ENCODE measurements at places on chromosomes 7 and 10. TPM values are rescaled to one million over a fixed set of nuclear protein-coding genes. Genes with fewer than 3 reads are reported as not detected.

GRCh38 chr10:44857363-44858016 lies 53.6 kb upstream of the TMEM72 start:
- no peaks in the 10 kb centered on the region for H3K36me3 ChIP-seq
- DNase-seq: peak; percentile 57
- no peak overlapping the region for H3K27ac ChIP-seq
- H3K4me1 ChIP-seq: peaks cover under 1% of the 10 kb centered on the region

GRCh38 chr10:92816091-92816531 lies 32.2 kb upstream of the EXOC6 start:
- H3K4me1 ChIP-seq: no peaks in the 10 kb centered on the region
- H3K27ac ChIP-seq: no peak overlapping the region
- DNase-seq: no peak

GRCh38 chr7:19772841-19773760 lies at the start of gene TMEM196:
Gene TMEM196, minus strand, starts transcription at chr7:19773617. Its CDS starts 921 bp downstream, at chr7:19772696.
- H3K36me3 ChIP-seq: no peaks in the 10 kb centered on the region
- DNase-seq: no peak
- no peak within 1 kb of the TSS for H3K27ac ChIP-seq
- H3K4me1 ChIP-seq: peaks cover 3% of the 10 kb centered on the region
- H3K27me3 ChIP-seq: peaks cover 26% of the 10 kb centered on the region

- H3K27ac ChIP-seq: no peak overlapping the region
- no peaks in the 10 kb centered on the region for H3K27me3 ChIP-seq
- no peak overlapping the region for H3K4me3 ChIP-seq
- no peaks in the 10 kb centered on the region for H3K36me3 ChIP-seq
These were observed 89.6 kb downstream of the GALNT17 start for GRCh38 chr7:71221549-71221948.

GRCh38 chr10:7810443-7810842 lies 7.9 kb upstream of the TAF3 start:
- no peaks in the 10 kb centered on the region for H3K27me3 ChIP-seq
- no peak overlapping the region for H3K27ac ChIP-seq
- DNase-seq: no peak
- no peak overlapping the region for H3K4me3 ChIP-seq
- H3K36me3 ChIP-seq: peaks cover 16% of the 10 kb centered on the region
- H3K4me1 ChIP-seq: no peaks in the 10 kb centered on the region

- no peaks in the 10 kb centered on the region for H3K27me3 ChIP-seq
- DNase-seq: no peak
- no peak overlapping the region for H3K4me3 ChIP-seq
- no peak overlapping the region for H3K27ac ChIP-seq
These were observed 387.0 kb downstream of the GRID1 start for GRCh38 chr10:85979598-85979997.

DNA sequence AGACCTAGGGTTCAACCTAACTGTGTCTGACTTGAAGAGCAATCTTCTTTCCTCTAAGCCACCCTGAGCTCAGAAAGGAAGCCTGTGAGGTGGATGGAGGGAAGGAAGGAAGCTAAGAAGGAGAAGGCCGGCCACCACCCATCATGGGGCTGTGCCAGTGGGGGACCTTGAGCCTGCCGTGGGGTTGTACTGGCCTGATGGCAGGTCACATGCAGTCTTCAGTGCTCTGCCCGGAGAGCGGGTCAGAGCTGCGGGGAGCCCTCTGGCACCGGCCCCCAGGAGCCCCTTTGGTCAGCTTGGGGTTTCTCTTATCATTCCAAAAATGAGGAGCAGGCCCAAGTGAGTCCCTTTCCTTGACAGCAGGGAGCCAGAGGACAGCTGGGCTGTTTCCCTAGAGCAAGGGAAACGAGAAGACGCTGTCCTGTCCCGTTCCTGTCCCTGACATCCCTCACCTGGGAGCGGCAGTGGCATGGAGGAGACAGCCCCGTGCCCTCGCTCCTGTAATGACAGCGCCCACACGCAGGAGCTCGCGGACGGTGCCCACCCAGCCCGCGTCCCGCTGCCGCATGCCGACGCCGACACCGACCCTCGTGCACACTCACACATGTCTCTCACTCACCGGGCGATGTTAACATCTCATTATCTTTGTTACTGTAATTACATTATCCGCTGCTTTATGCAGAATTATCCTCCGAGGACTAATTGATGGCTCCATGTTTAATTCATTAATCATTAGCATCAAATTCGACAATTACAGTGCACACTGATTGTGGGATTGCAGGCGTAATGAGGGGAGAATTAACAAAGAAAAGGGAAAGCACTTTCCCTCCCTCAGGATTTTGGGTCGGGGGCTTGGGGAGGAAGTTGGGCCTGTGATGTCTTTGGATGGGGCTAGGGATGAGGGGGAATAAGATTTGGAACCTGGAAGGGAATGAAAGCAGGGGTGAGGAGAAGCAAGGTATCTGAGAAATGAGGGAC lies 31.3 kb downstream of the GBX1 start:
- no peaks in the 10 kb centered on the region for H3K36me3 ChIP-seq
- no peaks in the 10 kb centered on the region for H3K27me3 ChIP-seq
- H3K4me1 ChIP-seq: no peaks in the 10 kb centered on the region
- no peak overlapping the region for H3K4me3 ChIP-seq
- no peak for DNase-seq
- H3K27ac ChIP-seq: no peak overlapping the region

DNA sequence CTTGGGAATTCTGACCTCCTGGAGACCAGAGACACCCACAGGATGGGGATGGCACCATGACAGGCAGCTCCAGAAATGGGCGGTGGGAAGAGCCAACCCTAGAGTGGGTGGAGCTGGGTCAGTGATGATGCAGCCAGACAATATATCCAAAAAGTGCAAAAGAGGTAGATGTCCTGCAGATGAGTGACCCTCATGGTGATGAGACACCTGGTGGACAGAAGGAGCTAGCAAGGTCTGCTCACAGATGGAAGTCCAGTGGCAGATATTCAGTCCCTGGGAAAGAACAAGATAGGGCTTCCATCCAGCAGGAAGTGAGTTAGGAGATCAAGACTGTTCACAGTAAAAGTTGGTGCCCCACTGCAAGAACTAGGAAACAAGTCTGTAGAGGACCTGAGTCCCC lies 19.2 kb upstream of the GRB10 start:
- no peaks in the 10 kb centered on the region for H3K36me3 ChIP-seq
- no peak for DNase-seq
- no peak overlapping the region for H3K27ac ChIP-seq
- peaks cover 11% of the 10 kb centered on the region for H3K4me1 ChIP-seq
- H3K4me3 ChIP-seq: no peak overlapping the region

- no peak for DNase-seq
- no peaks in the 10 kb centered on the region for H3K4me1 ChIP-seq
- no peak overlapping the region for H3K4me3 ChIP-seq
- H3K27me3 ChIP-seq: no peaks in the 10 kb centered on the region
These were observed 18.6 kb downstream of the RPP30 start for GRCh38 chr10:90890347-90890746.

DNA sequence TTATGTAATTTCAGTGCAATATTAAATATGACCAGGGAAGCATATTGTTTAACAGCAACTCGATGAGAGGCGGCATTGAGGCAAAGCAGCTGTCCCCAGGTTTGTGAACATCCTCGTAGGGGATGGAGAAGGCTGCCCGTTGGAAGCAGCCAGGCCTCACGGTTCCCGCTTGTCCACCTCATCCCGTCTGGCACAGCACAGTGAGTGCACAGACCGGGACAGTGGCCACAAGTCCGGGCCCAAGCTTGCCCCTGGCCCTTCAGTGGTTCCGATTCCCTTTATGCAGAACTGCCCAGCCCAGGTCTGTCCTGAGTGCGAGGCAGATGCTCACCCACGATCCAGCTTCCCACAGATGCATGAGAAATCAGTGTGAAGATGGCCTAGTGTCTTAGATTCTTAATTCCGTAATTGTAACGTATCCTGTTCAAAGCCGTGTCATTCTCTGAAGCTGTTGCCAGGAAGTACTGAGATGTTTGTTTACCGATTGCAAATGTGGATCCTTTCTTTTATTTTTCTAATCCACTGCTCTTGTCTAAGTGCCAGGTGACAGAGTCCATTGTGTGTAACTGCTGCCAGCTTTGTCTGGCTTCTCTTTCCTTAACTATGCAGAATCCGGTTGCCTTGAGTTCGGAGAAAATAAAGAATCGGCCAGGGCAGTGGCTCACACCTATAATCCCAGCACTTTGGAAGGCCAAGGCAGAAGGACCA lies 35.5 kb downstream of the PFKP start:
- peaks cover 73% of the 10 kb centered on the region for H3K36me3 ChIP-seq
- DNase-seq: no peak
- peaks cover 7% of the 10 kb centered on the region for H3K4me1 ChIP-seq
- H3K27ac ChIP-seq: no peak overlapping the region
- H3K27me3 ChIP-seq: no peaks in the 10 kb centered on the region

GRCh38 chr7:17207220-17207619 lies 91.2 kb upstream of the AHR start:
- H3K4me1 ChIP-seq: peaks cover 1% of the 10 kb centered on the region
- H3K36me3 ChIP-seq: no peaks in the 10 kb centered on the region
- DNase-seq: no peak

DNA sequence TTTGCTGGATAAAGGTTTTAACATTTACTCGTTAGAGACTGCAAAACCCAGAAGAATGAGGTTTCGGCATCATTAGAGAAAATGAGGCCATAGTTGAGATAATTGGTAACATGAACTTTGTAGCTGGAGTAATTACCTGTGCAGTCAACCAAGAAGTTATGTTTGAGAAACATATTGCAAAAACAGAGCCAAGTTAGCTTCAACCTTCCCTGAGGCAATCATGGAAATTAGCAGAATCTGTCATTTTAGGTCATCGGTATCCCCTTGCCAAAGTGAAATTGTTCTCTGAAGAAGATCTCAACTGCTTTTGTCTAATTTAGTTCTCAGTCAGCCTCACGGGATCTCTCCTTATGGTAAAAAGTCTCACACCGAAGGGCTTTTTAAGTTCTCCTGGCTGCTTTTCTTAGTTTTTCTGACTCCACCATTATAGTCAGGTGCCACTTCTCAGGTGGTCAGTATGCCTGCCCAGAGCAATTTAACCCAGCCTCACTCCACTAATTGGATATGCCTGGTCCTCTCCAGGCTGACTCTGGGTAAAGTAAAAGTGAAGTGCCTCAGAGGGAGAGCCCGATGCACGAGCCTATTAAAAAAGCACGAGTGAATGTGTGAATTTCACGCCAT lies 52.5 kb downstream of the NRCAM start:
- no peak for DNase-seq
- H3K4me3 ChIP-seq: no peak overlapping the region
- H3K4me1 ChIP-seq: no peaks in the 10 kb centered on the region

DNA sequence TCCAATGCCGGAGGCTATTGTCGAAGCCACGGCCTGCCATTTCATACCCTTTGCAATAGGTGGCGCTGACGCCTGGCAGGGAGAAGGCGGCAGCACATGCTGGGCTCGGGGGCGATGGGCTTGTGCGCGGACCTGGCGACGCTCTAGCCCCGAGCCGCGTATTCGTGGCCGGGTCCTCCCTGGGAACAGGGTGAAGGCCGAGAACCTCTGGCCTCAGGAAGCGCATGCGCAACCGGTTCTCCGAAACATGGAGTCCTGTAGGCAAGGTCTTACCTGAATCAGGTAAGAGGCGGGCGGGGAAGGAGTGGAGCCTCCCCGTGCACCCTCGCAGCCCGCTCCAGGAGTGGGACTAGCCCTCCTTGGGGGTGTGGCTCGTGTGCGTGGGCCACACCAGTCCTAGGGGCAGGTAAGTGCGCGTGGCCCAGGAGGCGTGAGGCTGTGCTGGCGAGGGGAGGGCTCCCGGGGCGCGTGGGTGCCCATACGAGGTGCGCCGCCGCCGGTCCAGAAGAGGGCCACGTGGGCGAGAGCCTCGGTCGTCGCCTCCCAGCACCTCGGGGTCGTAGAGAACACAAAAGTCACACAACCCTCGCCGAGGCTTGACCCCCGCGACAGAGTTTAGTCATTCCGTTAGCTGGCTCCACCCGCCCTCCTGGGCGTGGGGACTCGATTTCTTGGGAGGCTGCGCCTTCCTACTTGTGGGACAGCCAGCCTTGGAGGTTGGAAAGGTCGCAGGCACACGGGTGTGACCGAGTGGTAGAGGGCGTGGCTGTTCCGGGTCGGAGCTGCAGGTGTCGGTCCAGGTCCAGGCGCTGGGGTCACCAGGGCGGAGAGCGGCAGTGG lies 5.6 kb upstream of the MEST start:
- DNase-seq: peak; percentile 42
- peaks cover 68% of the 10 kb centered on the region for H3K27me3 ChIP-seq
- no peak overlapping the region for H3K27ac ChIP-seq
- H3K4me3 ChIP-seq: peak overlapping the region; percentile 70
- no peaks in the 10 kb centered on the region for H3K36me3 ChIP-seq

DNA sequence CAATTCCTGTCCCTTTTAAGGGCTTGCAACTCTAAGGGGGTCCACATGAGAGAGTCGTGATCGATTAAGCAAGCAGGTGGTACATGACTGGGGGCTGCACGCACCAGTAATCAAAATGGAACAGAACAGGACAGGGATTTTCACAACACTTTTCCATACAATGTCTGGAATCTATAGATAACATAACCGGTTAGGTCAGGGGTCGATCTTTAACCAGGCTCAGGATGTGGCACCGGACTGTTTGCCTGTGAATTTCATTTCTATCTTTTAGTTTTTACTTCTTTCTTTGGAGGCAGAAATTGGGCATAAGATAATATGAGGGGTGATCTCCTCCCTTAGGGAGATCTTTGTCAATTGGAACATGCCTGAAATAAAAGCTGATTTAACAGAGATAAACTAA lies 370.1 kb downstream of the IPMK start:
- H3K27me3 ChIP-seq: no peaks in the 10 kb centered on the region
- no peak overlapping the region for H3K4me3 ChIP-seq
- H3K36me3 ChIP-seq: no peaks in the 10 kb centered on the region

DNA sequence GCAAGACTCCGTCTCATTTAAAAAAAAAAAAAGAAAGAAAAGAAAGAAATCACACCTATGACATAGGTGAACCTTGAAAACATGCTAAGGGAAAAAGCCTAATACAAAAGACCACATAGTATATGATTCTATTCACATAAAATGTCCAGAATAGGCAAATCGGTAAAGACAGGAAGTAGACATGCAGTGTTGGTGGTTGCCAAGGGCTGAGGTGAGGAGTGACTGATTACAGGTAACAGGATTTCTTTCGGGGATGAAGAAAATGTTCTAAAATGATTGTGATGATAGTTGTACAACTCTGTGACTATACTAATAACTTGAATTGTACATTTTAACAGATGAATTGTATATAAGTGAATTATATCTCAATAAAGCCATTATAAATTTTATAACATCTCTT lies 3.3 kb downstream of the XPNPEP1 start:
- H3K4me1 ChIP-seq: peaks cover 68% of the 10 kb centered on the region
- no peak overlapping the region for H3K4me3 ChIP-seq
- H3K27me3 ChIP-seq: no peaks in the 10 kb centered on the region
- DNase-seq: peak; percentile 43
- peaks cover 35% of the 10 kb centered on the region for H3K36me3 ChIP-seq

- no peak overlapping the region for H3K27ac ChIP-seq
- peaks cover 14% of the 10 kb centered on the region for H3K36me3 ChIP-seq
- peaks cover 70% of the 10 kb centered on the region for H3K4me1 ChIP-seq
These were observed 10.1 kb upstream of the GATA3 start for GRCh38 chr10:8044331-8044907.

GRCh38 chr10:44976352-44977198 lies 2.0 kb downstream of the DEPP1 start:
- H3K4me1 ChIP-seq: peaks cover 27% of the 10 kb centered on the region
- no peak for DNase-seq
- H3K4me3 ChIP-seq: no peak overlapping the region
- H3K27ac ChIP-seq: no peak overlapping the region
- H3K27me3 ChIP-seq: no peaks in the 10 kb centered on the region
- no peaks in the 10 kb centered on the region for H3K36me3 ChIP-seq

- peaks cover 16% of the 10 kb centered on the region for H3K27me3 ChIP-seq
- no peaks in the 10 kb centered on the region for H3K4me1 ChIP-seq
- H3K4me3 ChIP-seq: no peak overlapping the region
These were observed 48.0 kb upstream of the KIF5B start for GRCh38 chr10:32104181-32104580.

TLX1 gene
- not detected for total RNA-seq

SLC26A3 gene
- total RNA-seq: not detected

TSPAN12 gene
- not detected for total RNA-seq

STAG3 gene
- 12.9 TPM for total RNA-seq

HOXA2 gene
- not detected for total RNA-seq

OR9A2 gene
- total RNA-seq: not detected
